ENCODE measurements at places on chromosomes 1 and 21.
A peak's percentile ranks its signal among the peaks of the same experiment; 100 is the strongest.

DNA sequence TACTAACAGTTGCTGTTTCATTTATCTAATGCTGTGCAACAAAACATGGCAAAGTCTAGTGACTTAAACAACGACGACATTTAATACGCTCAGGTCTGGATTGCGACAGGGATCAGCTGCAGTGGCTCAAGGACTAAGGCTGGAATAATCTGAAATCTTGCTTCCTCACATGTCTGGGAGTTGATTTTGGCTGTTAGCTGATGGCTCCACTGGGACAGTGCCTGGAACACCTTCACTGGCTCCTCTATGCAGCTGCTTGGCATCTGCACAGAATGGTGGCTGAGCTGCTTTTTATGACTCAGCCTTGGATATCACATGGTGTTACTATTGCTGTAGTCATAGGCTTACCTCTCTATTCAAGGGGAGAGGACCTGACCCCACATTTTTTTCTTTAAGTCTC is 24.0 kb upstream of the BTG3 start:
- no peak for DNase-seq

DNA sequence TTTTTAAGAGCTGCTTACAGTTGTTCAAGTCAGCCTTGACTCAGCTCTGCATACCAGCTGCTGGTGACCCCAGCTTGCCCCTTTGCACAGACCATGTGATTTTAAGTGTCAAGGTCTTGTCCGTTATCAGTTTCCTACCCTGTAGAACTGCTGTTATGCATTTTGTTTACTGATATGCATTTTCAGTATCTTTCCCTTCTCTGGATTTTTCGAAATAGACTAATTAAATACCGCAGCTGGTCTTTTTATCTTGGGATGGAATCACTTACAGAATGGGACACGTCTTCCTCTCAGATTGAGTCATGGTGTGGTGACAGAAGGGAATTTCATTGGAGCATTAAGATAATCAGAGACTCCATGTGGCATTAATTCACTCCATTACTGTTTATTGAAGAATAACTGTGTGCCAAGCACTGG is 145.6 kb downstream of the FMN2 start:
- no peak for DNase-seq

GRCh38 chr1:41618066-41618825 is 133.8 kb upstream of the EDN2 start:
- DNase-seq, result no peak

DNA sequence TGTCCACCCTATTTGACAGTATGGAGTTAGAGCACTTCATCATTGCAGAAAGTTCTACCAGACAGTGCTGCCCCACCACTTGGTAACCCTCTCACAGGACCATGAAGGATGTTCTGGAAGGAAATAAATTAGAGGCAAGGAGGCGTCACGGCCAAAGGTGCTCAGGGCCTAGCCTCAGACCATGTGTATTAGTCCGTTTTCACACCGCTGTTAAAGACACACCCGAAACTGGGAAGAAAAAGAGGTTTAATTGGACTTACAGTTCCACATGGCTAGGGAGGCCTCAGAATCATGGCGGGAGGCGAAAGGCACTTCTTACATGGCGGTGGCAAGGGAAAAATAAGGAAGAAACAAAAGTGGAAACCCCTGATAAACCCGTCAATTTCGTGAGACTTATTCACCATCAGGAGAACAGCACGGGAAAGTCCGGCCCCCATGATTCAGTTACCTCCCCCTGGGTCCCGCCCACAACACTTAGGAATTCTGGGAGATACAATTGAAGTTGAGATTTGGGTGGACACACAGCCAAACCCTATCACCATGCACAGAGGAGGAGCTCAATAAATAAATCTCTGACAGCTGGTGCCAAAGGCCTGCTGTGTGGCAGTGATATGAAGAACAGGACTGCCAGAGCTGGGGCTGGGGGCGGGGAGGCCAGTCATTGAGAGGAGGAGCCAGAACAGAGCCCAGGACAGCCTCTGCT is 75.8 kb downstream of the FHAD1 start:
- no peak for DNase-seq

- no peak for DNase-seq
Observed at GRCh38 chr1:192453360-192453992, 122.1 kb upstream of the RGS1 start.

DNA sequence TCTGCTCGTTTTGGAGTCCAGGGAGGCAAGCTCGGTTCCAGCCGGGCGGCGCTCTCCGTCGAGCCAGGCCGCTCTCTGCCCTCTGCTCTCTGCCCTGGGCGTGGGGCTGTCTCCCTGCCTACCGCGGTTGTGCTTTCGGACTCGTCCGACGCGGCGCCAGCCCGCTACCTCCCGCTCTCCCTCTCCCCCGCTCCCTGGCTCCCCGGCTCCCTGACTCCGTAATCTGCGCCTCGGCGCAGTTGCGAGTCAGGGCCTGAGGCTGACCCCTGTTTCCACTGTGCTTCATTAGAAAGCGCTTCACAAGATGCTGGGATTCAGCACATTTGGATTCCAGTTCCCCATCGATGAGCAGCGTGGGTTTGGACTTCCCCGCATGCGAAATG is 2.2 kb downstream of the SOX13 start:
- DNase-seq, result no peak

- DNase-seq, result no peak
Observed at GRCh38 chr1:222739929-222740328, 2.9 kb downstream of the FAM177B start.

GRCh38 chr1:201008666-201009360 is 14.7 kb downstream of the KIF21B start:
- no peak for DNase-seq

- DNase-seq, result no peak
Observed at GRCh38 chr1:234288946-234289345, 84.3 kb upstream of the COA6 start.

DNA sequence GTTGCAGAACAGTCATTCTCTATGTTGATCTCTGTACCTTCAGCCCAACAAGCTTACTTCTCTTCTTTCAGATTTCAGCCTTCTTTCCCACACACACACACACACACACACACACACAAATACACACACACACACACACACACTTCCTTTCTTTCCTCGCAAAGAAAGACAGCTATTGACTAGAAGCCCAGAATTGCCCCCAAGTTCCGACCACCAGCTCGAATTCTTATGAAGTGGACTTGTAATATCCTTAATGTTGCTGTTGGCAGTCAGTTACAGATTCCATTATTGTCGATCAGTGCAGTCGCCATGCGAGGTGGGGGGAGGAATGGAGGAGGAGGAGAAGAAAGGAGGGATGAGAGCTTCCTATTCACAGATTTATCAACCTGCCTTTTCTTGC is 125.5 kb downstream of the CLEC20A start:
- no peak for DNase-seq

GRCh38 chr1:65001231-65001792 is 35.0 kb upstream of the JAK1 start:
- no peak for DNase-seq

DNA sequence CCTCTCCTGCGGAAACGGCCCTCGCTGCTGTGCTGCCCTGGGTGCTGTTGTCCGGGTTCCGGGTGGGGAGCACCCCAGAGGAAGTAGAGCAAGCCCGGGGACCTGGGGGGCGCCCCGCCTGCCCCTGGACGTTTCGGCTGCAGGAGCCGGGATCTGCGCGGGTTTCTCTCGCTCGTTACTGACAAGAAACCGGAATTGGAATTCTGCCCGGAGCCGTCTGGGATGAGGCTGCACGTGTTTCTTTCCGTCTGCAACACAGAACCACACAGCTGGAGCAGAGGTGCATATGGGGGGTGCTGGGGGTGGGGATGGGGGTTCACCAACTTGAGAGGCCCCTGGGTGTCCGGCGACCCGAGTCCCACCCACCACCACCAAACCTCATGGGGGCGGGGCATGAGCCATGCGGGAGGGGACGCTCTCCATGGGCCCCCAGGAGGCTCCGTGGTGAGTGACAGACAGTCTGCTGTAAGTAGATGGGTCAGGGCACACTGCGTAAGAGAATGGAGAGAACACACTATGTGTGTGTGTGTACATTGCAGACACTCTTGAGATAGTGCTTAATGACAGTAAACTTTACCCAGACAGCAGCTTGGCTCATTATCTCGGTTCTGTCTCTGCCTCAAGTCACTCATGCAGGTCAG is 261.4 kb upstream of the C1orf174 start:
- no peak for DNase-seq

GRCh38 chr1:63779338-63780211 is 5.8 kb downstream of the ROR1 start:
- no peak for DNase-seq

DNA sequence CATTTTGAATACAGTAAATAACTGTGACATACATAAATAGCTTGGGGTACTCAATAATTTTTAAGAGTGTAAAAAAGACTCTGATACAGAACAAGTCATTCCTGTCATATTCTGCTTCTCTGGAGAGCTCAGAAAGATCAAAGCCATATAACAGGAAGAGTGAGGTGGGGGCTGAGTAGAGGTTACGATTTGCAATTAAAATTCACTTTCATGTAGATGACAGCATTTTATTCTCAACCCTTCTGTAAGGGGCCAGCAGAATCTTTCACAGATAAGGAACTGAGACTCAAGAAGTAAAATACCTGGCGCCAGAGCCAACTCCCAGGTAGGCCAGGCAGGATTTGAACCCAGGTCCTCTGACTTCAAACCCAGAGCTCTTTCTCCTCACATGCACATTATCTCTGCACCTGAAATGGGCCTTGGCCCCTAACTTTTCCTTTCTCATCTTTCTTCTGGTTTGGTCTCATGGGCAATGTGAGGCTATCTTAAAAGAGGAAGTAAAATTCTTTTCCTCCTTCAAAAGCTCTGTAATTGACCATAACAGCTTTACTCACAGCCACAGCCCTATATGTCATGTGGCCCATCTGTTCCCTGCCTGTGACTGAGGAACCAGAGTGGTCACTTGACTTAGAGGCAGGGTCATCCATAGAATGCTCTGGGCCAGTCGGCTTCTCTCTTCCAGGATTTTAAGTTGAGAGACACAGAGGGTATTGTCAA is 80.9 kb upstream of the SYT6 start:
- no peak for DNase-seq

DNA sequence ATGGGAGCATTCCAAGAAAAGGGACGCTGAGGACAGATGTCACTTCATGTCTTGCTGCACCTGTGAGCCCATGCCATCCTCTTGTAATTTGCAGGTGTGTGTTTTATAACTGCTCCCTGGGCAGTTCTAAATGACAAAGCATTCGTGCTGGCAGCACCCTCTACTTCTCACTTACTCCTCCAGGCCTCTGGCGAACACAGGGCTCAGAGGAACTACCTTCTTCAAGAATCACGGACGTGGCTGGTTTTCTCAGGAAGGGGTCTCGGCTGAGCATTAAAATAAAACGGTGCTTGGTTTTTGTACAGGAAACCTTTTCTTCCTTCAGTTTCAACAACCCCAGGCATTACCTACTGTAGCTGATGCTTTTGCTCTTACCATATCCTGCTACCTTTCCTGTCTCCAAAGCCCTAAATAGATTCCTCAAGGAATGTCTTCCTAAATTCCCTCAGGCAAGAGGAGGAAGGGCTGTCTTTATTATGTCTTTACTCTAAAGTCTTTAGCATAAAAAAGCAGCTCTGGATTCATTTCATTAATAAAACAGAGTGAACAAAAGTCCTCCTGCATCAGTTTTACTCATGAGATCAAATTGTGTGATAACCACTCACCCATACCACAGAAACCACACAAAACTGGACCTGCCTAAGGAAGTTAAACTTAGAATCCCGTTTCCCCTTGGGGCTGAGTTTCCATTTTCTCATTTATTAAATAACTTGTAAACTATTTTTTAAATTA is 79.0 kb upstream of the MAP10 start:
- peak; percentile 20 for DNase-seq

GRCh38 chr1:26352338-26352679 is 1.6 kb downstream of the CRYBG2 start:
- DNase-seq, result no peak

DNA sequence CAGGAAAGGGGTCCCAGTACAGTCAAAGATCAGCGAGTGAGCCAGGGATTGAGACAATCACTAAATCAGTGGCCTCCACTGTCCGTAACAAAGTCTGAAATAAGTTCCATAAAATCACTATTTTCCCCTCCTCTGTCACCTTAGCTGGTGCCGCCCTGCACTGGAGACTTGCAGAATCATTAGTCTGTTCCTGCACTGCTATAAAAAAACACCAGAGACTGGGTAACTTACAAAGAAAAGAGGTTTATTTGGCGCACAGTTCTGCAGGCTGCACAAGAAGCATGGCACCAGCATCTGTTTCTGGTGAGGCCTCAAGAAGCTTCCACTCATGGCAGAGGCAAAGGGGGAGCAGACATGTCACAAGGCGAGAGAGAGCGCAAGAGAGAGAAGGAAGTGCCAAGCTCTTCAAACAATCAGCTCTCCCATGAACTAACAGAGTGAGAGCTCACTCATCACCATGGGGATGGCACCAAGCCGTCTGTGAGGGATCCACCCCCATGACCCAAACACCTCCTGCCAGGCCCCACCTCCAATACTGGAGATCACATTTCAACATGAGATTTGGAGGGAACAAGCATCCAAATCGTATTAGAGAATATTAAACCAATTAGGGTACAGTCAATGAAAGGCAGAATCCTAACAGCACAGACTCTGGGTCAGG is 129.8 kb upstream of the TIAM1 start:
- DNase-seq, result no peak

GRCh38 chr1:181121498-181121897 is 33.0 kb downstream of the IER5 start:
- DNase-seq, result no peak

Data from amniotic stem cell (primary cell).